Stimulated activated CD8-positive, alpha-beta memory T cell treated with anti-CD3 and anti-CD28 coated beads, Interleukin-4, amount 100 ng/mL, for 4 hours (primary cell): ENCODE measurements at places on chromosomes 5 and 9.

GRCh38 chr5:178120607-178121357, 7.5 kb downstream of the N4BP3 start:
- DNase-seq: no peak

GRCh38 chr5:135643881-135644766, 65.3 kb upstream of the CXCL14 start:
- no peak for DNase-seq

DNA sequence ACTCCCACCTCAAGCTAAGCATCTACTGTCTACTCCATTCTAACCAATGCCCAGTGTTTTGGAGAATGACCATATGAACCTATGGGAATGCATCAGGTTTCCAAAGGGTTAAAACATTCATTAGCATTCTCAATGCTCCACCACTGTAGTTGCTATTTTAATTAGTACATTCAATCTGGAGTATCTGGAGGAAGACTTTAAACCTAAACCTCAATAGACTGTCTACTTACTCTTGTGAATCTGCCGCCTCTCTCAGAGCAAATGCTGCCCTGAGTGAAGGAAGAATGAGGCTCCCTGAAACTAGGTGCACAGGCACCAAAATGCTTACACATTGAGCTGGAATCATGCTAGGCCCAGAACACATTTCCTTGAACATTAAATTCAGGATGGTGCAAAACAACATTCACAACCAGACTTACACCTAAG, 2.0 kb downstream of the ENC1 start:
- DNase-seq: no peak

DNA sequence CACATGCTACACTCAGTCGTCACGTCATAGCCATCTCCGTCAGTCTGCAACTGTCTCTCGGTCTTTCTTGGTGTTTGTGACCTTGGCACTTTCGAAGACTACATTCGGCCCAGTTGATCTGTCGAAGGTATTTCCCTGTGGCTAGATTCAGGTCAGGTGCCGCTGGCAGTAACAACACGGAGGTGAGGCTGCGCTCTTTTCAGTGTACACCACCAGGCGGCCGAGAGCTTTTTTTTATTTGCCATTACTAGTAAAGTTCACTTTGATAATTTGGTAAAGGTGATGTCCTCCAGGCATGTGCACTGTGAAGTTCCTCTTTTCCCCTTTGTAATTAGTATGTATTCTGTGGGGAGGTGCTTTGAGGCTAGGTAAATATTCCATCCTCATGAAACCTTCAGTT, 49.7 kb downstream of the RNF130 start:
- no peak for DNase-seq

GRCh38 chr5:37840053-37841034, 503 bp upstream of the GDNF start:
- no peak for DNase-seq

DNA sequence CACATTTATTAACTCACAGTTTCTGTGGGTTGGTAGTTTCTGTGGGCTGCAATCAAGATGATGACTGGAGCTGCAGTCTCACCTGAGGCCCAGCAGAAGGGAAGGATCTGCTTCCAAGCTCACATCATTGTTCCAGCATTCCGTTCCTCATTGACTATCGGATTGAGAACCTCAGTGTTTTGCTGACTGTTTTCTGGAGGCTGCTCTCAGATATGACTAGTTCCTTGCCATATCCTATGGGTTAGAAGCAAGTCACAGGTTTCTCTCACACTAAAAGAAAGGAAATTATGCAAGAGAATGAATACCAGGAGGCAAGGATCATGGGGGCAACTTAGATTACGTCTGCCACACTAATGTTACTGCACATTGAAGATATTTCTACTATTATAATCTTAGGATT, 6.3 kb upstream of the ERAP1 start:
- DNase-seq: no peak

DNA sequence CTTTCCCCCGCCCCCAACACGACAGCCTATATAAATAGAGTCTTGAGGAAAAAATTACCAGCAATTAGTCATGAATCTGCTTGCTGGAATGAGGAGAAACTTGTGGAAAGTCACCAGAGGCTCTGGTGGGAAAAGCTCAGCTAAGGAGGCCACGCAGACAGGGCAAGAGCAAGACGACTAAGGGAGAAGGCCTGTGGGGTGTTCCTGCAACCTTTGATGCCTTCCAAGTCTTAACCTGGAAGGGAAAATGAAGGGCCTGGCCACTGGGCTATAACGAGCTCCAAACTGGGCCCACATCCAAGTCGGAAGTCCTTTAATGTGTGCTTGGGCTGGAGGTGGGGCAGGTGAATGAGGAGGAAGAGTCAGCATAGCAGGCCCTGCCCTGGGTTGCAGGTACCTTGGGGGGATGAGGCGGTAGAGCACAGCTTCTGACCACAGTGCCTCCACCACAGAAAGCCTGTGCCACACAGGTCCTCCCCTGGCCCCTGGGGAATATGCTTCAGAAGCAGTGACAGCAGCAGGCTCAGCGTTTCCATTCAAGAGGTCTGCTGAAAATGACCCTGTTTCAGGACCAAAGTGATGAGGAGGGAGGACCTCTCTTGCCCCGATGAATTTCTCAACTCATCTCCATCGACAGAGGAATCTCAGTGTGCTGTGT, 92.8 kb upstream of the LRRTM2 start:
- DNase-seq: no peak

DNA sequence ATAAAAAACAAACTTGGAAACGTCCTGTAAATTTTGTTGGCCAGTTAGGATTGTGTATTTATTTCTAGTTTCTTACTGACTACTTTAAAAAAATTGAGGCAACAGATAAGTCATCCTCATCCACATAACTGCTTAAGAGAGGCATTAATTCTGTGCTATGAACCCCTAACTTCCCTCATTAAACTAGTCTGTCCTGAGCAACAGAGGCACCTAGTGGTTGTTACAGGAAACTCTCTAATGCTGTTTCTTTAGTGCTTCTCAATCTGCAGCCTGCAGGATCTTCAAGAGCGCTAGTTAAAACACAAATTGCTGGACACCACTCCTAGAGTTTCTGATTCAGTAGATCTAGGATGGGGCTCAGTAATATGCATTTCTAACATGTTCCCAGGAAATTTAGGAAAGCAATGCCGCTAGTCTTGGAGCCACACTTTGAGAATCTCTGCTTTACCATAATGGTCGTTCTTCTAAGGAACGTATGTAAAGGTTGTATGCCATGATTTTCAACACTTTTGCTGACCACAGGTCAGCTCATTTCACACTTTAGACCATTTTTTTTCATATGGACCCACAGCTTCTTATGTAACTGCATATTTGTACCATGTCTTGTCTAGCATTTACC, 410.1 kb upstream of the SMARCA2 start:
- DNase-seq: no peak

DNA sequence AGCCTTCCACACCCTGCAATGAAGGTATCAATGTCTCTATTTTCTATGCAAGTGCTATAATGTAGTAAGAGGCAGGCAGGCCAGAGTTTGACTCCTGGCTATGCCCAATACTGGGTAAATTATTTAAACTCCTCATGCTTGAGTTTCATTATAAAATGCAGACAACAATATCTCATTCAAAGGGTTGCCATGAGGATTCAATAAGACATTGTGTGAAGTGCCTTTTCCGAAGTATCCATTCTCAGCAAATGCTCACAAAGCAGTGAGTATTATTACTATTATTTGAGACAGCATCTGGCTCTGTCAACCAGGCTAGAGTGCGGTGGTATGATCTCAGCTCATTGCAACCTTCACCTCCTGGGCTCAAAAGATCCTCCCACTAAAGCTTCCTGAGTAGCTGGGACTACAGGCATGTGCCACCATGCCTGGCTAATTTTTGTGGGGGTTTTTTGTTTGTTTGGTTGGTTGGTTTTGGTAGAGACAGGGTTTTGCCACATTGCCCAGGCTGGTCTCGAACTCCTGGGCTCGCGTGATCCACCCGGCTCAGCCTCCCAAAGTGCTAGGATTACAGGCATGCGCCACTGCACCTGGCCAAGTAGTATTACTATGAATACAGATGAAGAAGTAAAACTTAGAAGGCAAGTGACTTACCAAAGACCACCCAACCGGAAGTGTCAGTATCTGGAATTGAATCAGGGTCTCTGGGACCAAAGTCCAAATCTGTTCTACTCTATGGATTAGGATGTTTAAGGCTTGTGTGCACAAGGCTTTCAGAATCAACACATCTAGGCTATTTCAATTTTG, 18.8 kb downstream of the ADAM19 start:
- no peak for DNase-seq

DNA sequence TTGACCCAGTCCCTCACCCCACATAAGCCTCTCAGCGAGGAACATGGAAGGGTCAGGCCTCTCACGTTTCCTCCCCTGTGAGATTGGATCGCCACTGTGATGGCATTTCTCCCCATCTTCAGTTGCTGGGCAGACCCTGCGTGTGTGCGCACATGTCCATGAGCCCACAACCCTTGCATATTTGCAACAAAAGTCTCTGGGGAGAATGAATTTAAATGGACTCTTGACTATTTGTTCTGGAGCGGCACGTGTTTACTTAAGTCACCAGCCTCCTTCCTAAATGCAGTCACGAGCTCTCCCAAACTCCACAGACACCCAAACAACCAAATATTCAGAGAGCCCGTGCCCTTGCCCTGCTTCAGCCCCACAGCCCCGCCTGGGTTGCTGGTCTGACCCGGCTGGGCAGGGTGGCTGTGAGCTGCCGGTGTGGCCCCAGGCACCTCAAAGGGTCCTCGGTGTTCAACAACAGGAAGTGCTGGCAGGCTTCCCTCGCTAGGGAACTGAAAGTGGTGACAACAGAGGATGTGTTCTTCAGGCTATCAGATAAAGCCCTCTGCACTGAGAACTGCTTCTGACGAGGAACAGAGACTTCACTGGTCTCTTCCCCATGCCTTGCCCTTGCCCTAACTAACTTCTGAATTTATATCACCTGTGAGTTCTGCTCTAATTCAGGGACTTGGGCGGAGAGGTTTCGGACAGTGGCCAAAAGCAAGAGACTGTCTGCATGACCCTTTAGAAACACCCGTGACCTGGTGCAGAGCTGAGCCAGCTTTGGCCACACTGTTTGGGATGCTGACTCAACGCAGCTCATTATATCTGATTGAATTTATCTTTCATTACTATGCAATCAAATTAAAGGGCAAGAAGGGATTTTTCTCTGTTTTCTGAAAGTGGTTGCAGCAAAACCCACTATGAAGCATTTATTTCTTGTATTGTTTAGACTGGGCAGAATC, 19.2 kb upstream of the CD180 start:
- peak; percentile 27 for DNase-seq
